Heart left ventricle (tissue), 16 donors: ENCODE measurements at places on chromosomes 16 and 17.

- no peak for DNase-seq
These were observed 6.7 kb downstream of the SDR42E1 start for GRCh38 chr16:82004601-82005000.

GRCh38 chr17:18187821-18188761 lies 4.5 kb downstream of the ALKBH5 start:
- DNase-seq = peak; percentile 52

DNA sequence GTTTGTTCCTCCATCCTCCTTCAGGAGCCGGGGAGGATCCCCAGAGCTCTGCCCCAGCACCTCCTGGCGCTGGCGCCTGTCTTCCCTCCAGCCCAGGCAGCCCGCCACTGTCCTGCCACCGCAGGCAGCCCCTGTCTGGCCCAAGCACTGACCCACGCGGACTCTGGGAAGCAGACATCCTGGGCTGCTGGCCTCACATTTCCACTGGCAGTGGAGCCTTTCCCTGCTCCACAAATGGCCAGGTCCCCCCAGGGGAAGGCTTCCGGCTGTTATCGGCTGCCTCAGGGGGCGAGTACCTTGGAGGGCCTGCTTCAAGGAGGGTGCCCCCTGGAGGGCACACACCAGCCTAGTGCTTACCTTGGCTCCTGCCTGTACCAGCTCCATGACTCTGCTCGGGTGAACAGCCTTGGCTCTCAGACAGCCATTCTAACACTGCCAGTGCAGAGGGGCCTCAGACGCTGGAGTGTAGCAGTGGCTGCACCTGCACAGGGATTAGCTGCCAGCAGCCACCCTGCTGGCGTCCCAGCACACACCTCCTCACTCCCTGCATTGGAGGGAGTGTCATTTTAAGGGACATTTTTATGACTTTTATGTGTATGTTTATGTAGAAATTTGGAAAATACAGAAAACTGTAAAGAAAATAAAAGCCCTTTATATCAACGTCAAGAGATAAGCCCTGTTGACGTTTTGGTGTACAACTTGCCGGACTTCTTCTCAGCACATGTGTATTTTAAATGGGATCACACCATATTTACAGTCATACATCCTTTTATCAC lies 21.0 kb downstream of the ACE start:
- no peak for DNase-seq

DNA sequence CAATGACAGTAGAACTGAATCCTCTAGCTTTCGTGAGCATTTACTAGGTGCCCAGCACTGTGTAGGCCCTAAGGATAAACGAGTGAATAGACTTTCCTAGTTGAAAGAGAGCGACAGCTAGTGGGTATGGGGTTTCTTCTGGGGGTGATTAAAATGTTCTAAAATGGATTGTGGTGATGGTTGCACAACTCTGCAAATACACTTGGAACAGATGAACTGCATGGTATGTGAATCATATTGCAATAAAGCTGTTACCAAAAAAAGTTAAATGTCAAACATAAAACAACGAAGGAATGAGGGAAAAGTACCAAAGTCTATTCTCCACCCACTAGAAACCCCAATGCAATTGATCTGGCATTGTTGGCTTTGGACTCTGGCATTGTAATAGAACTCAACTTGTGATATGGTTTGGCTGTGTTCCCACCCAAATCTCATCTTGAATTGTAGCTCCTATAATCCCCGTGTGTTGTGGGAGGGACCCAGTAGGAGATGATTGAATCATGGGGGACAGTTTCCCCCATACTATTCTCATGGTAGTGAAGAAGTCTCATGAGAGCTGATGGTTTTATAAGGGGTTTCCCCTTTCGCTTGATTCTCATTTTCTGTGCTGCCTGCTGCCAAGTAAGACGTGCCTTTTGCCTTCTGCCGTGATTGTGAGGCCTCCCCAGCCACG lies 70.5 kb downstream of the MARF1 start:
- DNase-seq = no peak
